ENCODE measurements at places on chromosomes 1 and 21.
A peak's percentile ranks its signal among the peaks of the same experiment; 100 is the strongest.

- H3K4me1 ChIP-seq: peaks cover 4% of the 10 kb centered on the region
- H3K27me3 ChIP-seq: peaks cover 46% of the 10 kb centered on the region
- H3K36me3 ChIP-seq: no peaks in the 10 kb centered on the region
- DNase-seq: no peak
- H3K27ac ChIP-seq: no peak overlapping the region
Observed at GRCh38 chr1:31798086-31798432, 17.8 kb downstream of the SPOCD1 start.

GRCh38 chr1:11558871-11559590, 80.1 kb downstream of the DISP3 start:
- peaks cover 83% of the 10 kb centered on the region for H3K27me3 ChIP-seq
- peaks cover 3% of the 10 kb centered on the region for H3K36me3 ChIP-seq
- H3K27ac ChIP-seq: no peak overlapping the region
- H3K4me1 ChIP-seq: peaks cover 10% of the 10 kb centered on the region
- no peak overlapping the region for H3K4me3 ChIP-seq

DNA sequence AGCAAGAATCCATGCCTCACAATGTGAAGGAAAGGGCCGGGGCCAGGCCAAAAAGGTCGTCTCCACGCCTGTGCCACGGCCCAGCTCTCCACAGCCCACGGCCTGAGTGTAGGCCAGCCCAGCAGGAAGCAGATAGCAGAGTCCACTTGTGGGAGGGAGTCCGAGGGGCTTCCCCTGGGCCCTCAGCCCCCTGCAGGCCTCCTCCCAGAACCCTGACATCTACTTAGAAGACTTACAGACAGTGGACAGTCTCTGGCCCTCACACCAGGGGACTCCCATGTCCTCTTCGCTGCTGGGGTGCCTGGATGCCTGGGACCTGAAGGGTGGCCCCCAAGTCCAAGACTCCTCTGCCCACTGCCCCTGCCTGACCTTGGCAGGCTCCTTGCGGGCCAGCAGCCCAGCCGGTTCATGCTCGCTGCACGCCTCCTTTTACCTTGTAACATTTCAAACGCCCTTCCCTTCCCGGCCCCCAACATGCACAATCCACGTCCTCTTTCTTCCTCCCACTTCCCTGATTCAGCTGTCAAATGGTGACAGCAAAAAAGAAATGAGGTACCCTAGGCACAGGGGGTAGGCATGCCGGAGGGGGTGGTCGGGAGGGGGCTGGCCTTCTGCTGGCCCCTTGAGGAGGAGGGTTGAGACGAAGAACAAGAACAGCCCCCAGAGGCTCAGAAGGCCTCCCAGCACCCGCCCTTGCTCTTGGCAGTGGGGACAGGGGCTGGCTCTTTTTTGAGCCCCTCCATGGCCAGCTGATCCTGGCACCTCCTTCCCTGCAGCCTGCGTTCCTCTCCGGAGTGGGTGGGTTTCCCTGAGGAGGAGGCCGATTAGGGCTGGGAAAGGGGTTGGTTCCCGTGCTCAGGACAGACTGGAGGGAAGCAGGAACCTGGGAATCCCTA, 997 bp upstream of the PTPN7 start:
- H3K4me1 ChIP-seq: peaks cover 67% of the 10 kb centered on the region
- H3K27me3 ChIP-seq: no peaks in the 10 kb centered on the region
- no peak for DNase-seq
- peak overlapping the region; percentile 98 for H3K27ac ChIP-seq
- H3K4me3 ChIP-seq: peak overlapping the region; percentile 97
- H3K36me3 ChIP-seq: peaks cover 3% of the 10 kb centered on the region

GRCh38 chr1:147545133-147545532, 3.8 kb downstream of the BCL9 start:
- DNase-seq: peak; percentile 43
- H3K4me1 ChIP-seq: peaks cover 40% of the 10 kb centered on the region
- H3K4me3 ChIP-seq: peak overlapping the region; percentile 86
- H3K36me3 ChIP-seq: no peaks in the 10 kb centered on the region

GRCh38 chr1:204480515-204480914, 14.1 kb downstream of the PIK3C2B start:
- DNase-seq: no peak
- H3K27me3 ChIP-seq: no peaks in the 10 kb centered on the region
- H3K36me3 ChIP-seq: peaks cover 2% of the 10 kb centered on the region
- peak overlapping the region; percentile 92 for H3K27ac ChIP-seq

GRCh38 chr1:164667001-164667400, 108.0 kb downstream of the PBX1 start:
- no peaks in the 10 kb centered on the region for H3K4me1 ChIP-seq
- no peaks in the 10 kb centered on the region for H3K27me3 ChIP-seq
- H3K4me3 ChIP-seq: no peak overlapping the region
- no peaks in the 10 kb centered on the region for H3K36me3 ChIP-seq

- no peaks in the 10 kb centered on the region for H3K4me1 ChIP-seq
- no peaks in the 10 kb centered on the region for H3K36me3 ChIP-seq
- no peak overlapping the region for H3K4me3 ChIP-seq
- no peak overlapping the region for H3K27ac ChIP-seq
Observed at GRCh38 chr21:33691945-33692603, 49.8 kb downstream of the ITSN1 start.

- H3K27me3 ChIP-seq: no peaks in the 10 kb centered on the region
- H3K4me1 ChIP-seq: peaks cover 13% of the 10 kb centered on the region
- H3K36me3 ChIP-seq: no peaks in the 10 kb centered on the region
- H3K27ac ChIP-seq: peak overlapping the region; percentile 94
Observed at GRCh38 chr21:33362044-33362555, 37.3 kb downstream of the IFNAR1 start.

GRCh38 chr1:17304826-17305175, 3.2 kb upstream of the PADI4 start:
- no peak overlapping the region for H3K4me3 ChIP-seq
- peaks cover 46% of the 10 kb centered on the region for H3K27me3 ChIP-seq
- H3K36me3 ChIP-seq: peaks cover 2% of the 10 kb centered on the region
- H3K4me1 ChIP-seq: peaks cover 3% of the 10 kb centered on the region

GRCh38 chr1:92843046-92843423, 11.2 kb downstream of the RPL5 start:
- H3K27ac ChIP-seq: no peak overlapping the region
- H3K4me3 ChIP-seq: no peak overlapping the region
- DNase-seq: no peak

DNA sequence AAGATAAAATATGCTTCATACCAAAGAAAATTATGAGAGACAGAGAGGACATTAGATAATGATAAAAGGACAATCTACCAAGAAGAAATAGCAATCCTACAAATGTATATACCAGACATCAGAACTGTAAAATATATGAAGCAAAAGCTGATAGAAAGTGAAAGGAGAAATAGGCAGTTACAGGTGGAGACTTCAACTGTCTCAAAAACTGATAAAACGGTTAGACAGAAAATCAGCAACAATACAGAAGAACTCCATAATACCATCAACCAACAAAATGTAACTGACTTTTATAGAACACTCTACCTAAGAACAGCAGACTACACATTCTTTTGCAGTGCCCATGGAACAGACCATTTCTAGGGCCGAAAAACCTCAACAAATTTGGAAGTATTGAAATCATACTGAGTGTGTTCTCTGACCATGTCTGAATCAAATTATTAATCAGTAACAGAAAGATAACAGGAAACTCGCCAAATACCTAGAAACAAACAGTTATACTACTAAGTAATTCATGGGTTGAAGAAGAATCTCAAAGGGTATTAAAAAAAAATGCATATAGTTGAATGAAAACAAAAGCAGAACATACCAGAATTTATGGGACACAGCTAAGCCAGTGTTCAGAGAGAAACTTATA, 132.1 kb downstream of the RPS6KC1 start:
- DNase-seq: no peak
- no peak overlapping the region for H3K4me3 ChIP-seq
- no peaks in the 10 kb centered on the region for H3K27me3 ChIP-seq
- no peak overlapping the region for H3K27ac ChIP-seq
- peaks cover 5% of the 10 kb centered on the region for H3K36me3 ChIP-seq

- DNase-seq: peak; percentile 31
- H3K27me3 ChIP-seq: no peaks in the 10 kb centered on the region
- H3K4me1 ChIP-seq: peaks cover 32% of the 10 kb centered on the region
- peak overlapping the region; percentile 92 for H3K27ac ChIP-seq
Observed at GRCh38 chr1:205440476-205441317, 15.1 kb downstream of the BLACAT1 start.

- H3K4me1 ChIP-seq: peaks cover 5% of the 10 kb centered on the region
- H3K4me3 ChIP-seq: no peak overlapping the region
Observed at GRCh38 chr1:42177541-42177981, 13.0 kb upstream of the GUCA2A start.

- DNase-seq: no peak
- H3K36me3 ChIP-seq: peaks cover 2% of the 10 kb centered on the region
- H3K4me1 ChIP-seq: peaks cover 16% of the 10 kb centered on the region
- H3K4me3 ChIP-seq: no peak overlapping the region
- H3K27me3 ChIP-seq: peaks cover 64% of the 10 kb centered on the region
Observed at GRCh38 chr1:47207803-47208373, 18.1 kb upstream of the PDZK1IP1 start.

GRCh38 chr1:119711804-119712341, at the start of gene PHGDH:
Gene PHGDH (plus strand): TSS chr1:119711934. CDS start chr1:119712023, 89 bp downstream.
- H3K4me1 ChIP-seq: peaks cover 10% of the 10 kb centered on the region
- DNase-seq: no peak
- H3K36me3 ChIP-seq: no peaks in the 10 kb centered on the region
- peak within 1 kb of the TSS; percentile 87 for H3K4me3 ChIP-seq
- peaks cover 62% of the 10 kb centered on the region for H3K27me3 ChIP-seq

- H3K4me1 ChIP-seq: peaks cover 7% of the 10 kb centered on the region
- DNase-seq: no peak
- H3K4me3 ChIP-seq: no peak overlapping the region
Observed at GRCh38 chr21:45830720-45831366, 150.7 kb upstream of the COL6A1 start.

DNA sequence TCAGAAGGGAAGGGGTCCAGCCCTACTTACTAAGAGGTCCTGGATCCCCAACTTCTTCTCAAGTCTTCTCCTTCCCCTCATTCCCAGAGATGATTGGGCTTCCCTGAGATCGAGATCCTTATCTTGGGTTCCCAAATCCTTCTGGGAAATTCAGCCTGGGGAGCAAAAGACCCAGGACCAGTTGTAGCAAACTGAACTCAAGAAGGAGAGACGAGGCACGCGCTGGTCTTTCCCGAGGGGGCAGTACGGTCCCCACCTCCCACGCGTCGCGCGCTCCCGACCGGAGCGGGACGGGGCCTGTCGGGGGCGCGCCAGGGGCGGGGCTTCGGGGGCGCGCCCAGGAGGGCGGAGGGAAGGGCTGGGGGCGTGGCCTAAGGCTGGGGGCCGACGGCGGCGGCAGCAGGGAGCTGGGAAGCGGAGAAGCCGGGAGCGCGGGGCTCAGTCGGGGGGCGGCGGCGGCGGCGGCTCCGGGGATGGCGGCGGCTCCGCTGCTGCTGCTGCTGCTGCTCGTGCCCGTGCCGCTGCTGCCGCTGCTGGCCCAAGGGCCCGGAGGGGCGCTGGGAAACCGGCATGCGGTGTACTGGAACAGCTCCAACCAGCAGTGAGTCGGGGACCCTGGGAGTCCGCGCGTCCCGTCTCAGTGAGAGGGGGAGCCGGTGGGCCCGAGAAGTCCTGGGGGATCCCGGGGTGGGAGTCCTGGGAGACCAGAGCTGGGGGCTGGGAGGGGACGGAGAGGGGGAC, at the start of gene EFNA3:
Gene EFNA3, plus strand, starts transcription at position 369 of the 741 bp plus-strand sequence. Its CDS starts 105 bp downstream, at position 474.
- H3K27me3 ChIP-seq: peaks cover 27% of the 10 kb centered on the region
- peak; percentile 57 for DNase-seq
- H3K4me1 ChIP-seq: peaks cover 31% of the 10 kb centered on the region
- H3K27ac ChIP-seq: peak within 1 kb of the TSS; percentile 66
- H3K4me3 ChIP-seq: peak within 1 kb of the TSS; percentile 97

GRCh38 chr1:91440847-91441246, 36.2 kb upstream of the HFM1 start:
- H3K27ac ChIP-seq: no peak overlapping the region
- no peaks in the 10 kb centered on the region for H3K4me1 ChIP-seq
- DNase-seq: no peak

- no peak overlapping the region for H3K4me3 ChIP-seq
- H3K27ac ChIP-seq: no peak overlapping the region
- no peak for DNase-seq
- peaks cover 4% of the 10 kb centered on the region for H3K36me3 ChIP-seq
- no peaks in the 10 kb centered on the region for H3K4me1 ChIP-seq
Observed at GRCh38 chr1:22728751-22729399, 18.2 kb downstream of the EPHB2 start.

- peaks cover 4% of the 10 kb centered on the region for H3K36me3 ChIP-seq
- peaks cover 16% of the 10 kb centered on the region for H3K4me1 ChIP-seq
- no peak for DNase-seq
- no peaks in the 10 kb centered on the region for H3K27me3 ChIP-seq
- H3K27ac ChIP-seq: no peak overlapping the region
Observed at GRCh38 chr1:78668427-78668826, 18.8 kb downstream of the IFI44 start.

GRCh38 chr21:31498985-31499384, 154.9 kb upstream of the TIAM1 start:
- no peaks in the 10 kb centered on the region for H3K27me3 ChIP-seq
- peaks cover 4% of the 10 kb centered on the region for H3K36me3 ChIP-seq
- DNase-seq: no peak
- no peak overlapping the region for H3K27ac ChIP-seq
- no peak overlapping the region for H3K4me3 ChIP-seq
- peaks cover 6% of the 10 kb centered on the region for H3K4me1 ChIP-seq

GRCh38 chr1:100719490-100719889, at the start of gene VCAM1:
Gene VCAM1 (plus strand): TSS chr1:100719742. CDS start chr1:100719861, 119 bp downstream.
- no peak within 1 kb of the TSS for H3K4me3 ChIP-seq
- H3K36me3 ChIP-seq: no peaks in the 10 kb centered on the region
- H3K4me1 ChIP-seq: peaks cover 2% of the 10 kb centered on the region
- H3K27me3 ChIP-seq: peaks cover 48% of the 10 kb centered on the region
- H3K27ac ChIP-seq: no peak within 1 kb of the TSS

DNA sequence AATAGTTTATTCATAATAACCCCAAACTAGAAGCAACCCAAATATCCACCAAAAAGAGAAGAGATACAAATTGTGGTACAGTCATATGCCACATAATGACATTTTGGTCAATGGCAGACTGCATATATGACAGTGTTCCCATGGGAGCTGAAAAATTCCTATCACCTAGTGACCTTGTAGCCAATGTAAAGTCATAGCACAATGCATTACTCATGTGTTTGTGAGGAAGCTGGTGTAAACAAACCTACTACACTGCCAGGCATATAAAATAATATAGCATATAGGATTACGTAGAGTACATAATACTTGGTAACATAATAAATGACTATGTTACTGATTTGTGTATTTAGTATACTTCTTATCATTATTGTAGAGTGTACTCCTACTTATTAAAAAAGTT, 29.5 kb upstream of the SLFNL1 start:
- no peak for DNase-seq
- peaks cover 8% of the 10 kb centered on the region for H3K36me3 ChIP-seq
- H3K27me3 ChIP-seq: no peaks in the 10 kb centered on the region
- peak overlapping the region; percentile 67 for H3K27ac ChIP-seq

- H3K36me3 ChIP-seq: peaks cover 7% of the 10 kb centered on the region
- H3K4me1 ChIP-seq: peaks cover 29% of the 10 kb centered on the region
- H3K27me3 ChIP-seq: no peaks in the 10 kb centered on the region
- H3K4me3 ChIP-seq: no peak overlapping the region
Observed at GRCh38 chr1:117070124-117070523, 10.0 kb downstream of the TTF2 start.

DNA sequence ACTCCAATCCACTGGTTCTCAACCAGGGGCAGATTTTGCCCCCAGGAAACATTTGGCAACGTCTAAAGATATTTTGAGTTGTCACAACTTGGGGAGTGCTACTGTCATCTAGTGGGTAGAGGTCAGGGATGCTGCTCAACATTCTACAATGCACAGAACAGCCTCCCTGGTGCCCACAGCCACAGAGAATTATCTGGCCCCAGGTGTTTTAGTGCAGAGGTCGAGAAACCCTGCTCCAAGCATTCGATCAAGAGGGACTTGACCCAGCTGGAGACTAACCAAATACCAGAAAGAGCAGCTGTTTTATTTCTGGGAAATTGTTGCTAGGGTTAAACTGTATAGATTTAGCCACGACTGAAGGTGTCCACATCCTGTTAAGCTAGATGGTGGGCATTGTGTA, 19.2 kb downstream of the CD247 start:
- peak overlapping the region; percentile 98 for H3K27ac ChIP-seq
- no peak for DNase-seq
- peaks cover 13% of the 10 kb centered on the region for H3K36me3 ChIP-seq
- no peaks in the 10 kb centered on the region for H3K27me3 ChIP-seq
- H3K4me3 ChIP-seq: peak overlapping the region; percentile 64
